ENCODE measurements at places on chromosomes 13 and 19.

DNA sequence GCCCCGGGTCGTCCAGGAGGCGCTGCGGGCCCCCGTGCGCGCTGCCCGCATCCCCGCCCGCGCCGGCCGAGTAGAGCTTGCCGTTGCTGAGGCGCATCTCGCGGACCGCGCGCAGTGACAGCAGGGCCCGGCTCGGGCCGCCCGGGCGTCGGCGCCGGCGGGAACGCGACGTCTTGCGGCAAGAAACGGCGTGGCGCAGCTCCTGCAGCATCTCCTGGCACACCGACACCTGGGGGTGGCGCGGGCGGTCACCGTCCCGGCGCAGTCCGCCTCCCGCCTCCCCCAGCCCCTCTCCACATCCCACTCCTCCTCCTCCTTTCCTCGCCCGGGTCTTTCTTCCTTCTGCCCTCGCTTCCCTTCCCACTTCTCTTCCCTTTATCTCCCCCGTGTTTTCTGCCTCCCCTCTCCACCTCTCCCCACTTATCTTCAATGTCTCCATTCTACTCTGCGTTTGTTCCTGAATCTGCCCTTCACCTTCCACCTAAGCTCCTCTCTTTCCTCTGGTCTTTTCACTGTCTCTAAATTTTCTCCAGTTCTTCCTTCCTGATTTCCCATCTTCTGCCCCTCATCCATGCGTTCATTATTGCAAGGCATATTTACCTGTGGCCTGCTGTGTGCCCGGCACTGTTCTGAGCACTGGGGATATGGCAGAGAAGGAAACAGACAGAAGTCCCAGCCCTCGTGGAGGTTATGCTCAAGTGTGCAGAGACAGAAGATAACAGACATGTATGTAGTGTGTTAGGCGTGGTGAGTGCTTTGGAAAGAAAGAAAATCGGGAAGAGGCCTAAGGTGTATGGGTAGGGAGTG lies 5.2 kb upstream of the ATP1A3 start:
- DNase-seq, result no peak

DNA sequence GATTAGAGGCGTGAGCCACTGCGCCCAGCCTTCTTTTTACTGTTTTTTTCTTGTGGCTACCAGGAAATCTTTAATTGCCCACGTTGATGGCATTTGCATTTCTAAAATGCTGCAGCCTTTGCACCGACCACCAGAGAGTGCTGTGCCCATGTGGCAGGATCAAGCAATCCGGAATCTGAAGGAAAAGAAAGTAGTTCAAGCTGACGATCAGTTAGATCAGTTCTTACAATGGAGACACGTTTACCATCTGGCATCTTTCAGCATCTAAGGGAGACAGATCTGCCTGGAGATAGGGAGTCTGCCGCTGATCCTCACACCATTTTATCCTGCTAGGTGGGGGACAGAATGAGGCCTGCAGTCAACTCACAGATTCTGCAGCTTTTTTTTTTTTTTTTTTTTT lies 19.9 kb downstream of the TINCR start:
- DNase-seq, result peak; percentile 61

DNA sequence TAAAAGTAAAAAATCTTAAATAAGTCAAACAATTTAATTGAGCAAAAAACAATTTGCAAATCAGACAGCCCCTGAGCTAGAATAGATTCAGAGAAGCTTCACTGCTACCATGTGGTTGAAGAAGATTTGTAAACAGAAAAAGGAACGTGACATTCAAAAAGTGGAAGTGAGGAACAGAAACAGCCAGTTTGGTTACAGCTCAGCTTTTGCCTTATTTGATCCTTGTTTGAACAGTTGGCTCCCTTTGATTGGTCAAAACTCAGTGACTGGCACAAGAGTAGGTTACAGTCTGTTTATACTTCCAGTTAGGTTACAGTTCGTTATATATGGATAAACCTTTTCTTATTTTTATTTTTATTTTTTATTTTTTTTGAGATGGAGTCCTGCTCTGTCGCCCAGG lies 5.8 kb downstream of the ZNF221 start:
- DNase-seq, result no peak

- DNase-seq, result peak; percentile 8
These were observed 1139.6 kb upstream of the PCDH9 start for GRCh38 chr13:68369739-68370138.

DNA sequence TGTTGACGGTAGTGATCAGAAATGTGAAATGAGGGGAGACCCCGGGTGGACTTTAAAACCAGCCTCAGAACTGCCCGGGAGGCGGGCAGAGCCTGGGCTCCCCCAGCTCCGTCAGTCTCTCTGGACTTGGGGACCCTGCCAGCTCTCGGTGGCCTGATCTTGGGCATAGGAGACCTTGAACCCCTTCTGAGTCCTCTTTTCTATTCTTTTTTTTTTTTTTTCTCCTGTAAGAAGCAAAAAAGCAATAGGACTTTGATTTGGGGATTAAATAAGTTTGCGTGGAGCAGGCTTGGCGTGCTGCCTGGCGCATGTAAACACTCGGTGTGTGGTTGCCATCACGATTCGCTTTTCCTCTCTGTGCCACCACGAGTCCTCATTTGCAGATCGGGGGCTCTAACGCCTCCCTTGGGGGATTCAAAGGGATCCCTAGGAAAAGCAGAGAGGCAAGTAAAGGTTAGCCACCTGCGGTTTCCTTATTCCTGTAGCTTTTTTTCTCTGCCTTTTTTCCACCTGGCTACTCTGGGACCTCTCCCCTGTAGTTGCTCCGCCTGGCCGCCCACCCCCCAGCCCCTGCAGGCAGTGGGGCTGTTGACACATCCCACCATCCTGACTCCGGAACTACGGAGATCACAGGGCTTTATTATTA lies 1.3 kb downstream of the SAFB start:
- DNase-seq, result peak; percentile 35

GRCh38 chr13:51959773-51960172 lies 51.5 kb downstream of the ATP7B start:
- no peak for DNase-seq

DNA sequence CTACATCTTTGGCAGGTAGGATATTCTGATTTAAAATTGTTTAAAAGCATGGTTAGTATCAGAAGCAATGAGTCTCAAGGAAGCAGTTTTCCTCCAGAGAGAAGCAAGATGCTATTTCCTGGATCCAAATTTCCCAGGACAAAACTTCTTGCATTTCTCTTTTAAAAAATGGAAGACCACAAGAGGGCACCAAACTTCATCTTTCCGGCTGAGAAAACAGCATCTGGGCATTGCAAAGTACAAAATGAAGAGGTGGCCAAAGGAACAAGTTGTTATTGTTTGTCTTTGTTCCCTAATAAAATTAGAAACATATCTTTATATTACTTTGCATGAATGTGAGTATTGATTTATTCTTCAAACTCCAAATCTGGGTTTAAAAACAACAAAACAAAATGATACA lies 60.0 kb upstream of the LRCH1 start:
- DNase-seq, result no peak

GRCh38 chr19:48842789-48843162 lies 6.5 kb upstream of the HSD17B14 start:
- peak; percentile 30 for DNase-seq

GRCh38 chr13:25674371-25674770 lies 302.6 kb downstream of the ATP8A2 start:
- DNase-seq, result no peak

Data from Daoy (cell line).